ENCODE measurements at places on chromosomes 2 and 18.

DNA sequence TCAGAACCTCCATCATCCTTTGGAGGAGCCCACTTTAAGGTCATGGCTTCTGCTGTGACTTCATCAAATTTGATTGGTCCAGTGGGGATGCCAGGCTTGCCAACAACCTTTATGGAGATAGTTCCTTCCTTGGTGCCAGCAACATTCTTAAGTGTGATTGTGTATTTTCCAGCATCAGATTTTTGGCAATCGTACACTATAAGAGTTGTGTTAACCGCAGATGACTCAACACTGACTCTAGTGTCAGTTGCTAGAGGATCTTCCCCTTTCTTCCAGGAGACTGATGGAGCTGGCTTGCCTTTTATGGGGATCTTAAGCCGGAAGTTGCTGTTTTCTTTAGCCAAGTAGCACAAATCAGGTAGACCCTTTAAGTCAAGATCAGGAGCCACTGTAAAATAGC lies 98.7 kb downstream of the PLEKHA3 start:
- peak; percentile 28 for DNase-seq

GRCh38 chr18:27298214-27298804 lies 113.2 kb upstream of the CHST9 start:
- peak; percentile 50 for DNase-seq

DNA sequence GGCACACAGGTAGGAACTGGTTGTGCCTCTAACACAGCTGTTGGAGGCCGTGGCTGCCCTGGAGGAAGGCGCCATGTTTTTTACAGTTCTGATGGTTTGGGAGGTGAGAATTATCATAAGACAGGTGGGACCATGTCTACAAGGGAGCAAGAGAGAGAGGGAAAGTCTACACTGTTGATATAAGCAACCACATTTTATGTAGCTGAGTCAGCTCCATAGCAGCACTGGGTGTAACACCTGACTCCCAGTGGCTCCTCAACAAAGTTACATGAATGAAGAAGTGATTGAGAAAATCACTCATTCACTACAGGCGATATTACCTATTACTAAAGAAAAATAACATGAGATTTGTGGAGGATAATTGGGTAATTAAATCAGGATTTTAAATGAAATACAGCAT lies 41.3 kb upstream of the ACAA2 start:
- DNase-seq: no peak

DNA sequence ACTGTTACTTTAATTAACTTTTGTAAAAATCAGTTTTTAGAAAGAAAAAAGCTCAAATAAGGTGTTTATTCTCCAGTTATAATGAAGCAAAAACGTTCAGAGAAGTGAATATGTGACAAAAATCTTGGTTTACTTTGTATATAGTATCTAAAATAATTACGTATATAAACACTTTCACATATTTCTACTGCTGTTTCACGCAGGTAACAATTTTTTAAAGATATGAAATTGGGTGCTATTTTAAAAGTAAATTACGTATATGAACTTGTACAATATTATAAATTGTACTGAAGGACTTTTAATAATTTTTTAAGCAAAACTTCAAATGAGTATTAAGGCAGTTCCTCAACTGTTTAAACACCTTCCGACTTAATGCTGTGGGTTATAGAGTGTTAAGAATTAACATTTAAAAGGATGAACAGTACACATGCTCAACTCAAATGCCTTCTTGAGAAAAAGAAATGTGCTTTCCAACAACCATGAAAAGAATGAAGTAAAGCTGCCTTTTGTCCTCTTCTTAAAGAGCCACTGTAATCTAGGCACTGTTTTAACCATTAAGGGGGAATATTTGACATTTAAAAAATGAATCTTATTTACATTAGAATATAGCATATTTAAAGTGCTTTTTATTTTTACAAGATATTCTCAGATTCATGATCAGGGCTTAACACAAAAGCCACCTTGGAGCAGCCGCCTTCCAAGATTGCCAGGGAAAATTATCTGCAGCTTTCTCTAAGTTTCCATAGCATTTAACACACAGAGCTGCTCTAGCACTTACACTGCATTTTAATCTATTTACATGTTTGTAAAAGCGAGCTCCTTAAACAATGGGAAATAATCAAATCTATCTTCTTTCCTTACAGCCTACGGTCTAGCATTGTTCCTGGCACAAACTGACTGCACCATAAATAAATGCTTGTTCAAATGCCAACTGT lies 56.5 kb upstream of the CDKL4 start:
- DNase-seq: no peak

- no peak for DNase-seq
Observed at GRCh38 chr2:201171259-201171814, 11.6 kb upstream of the CASP10 start.

GRCh38 chr2:172408143-172408766 lies 19.1 kb upstream of the ITGA6 start:
- no peak for DNase-seq

Measured in ACHN (cell line).